ENCODE measurements at places on chromosomes 6 and 20.

GRCh38 chr6:165689699-165690098 is 26.7 kb upstream of the PDE10A start:
- DNase-seq, result no peak

- DNase-seq, result no peak
These were observed 462.4 kb upstream of the NRSN1 start for GRCh38 chr6:23663652-23664051.

DNA sequence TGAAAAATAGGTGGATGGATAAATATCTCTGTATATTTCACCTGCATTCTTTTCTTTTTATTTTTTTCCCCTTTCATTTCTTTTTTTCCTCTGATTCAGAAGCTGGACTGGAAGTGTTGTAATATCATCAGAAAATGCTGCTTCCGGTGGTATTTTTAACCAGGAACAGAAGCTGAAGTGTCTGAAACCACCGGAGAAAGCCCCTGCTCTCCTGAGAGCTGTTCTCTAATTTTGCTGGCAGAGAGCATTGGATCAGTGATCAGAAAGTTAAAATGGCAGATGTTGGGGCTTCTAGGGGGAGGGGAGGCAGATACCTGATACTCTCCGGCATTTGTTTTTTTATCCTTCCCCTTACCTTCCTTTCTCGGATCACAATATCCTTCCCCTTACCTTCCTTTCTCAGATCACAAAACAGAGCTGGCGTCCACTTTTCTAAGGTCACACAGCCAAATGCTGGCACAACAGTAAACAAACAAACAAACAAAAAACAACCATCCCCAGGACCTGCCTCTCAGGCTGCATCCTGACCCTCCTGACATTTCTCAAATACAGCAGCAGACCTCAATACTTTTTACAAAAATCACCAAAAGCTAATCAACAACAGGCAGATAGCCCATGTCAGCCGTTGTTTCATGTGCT is 143.2 kb upstream of the ZNF217 start:
- DNase-seq, result no peak

DNA sequence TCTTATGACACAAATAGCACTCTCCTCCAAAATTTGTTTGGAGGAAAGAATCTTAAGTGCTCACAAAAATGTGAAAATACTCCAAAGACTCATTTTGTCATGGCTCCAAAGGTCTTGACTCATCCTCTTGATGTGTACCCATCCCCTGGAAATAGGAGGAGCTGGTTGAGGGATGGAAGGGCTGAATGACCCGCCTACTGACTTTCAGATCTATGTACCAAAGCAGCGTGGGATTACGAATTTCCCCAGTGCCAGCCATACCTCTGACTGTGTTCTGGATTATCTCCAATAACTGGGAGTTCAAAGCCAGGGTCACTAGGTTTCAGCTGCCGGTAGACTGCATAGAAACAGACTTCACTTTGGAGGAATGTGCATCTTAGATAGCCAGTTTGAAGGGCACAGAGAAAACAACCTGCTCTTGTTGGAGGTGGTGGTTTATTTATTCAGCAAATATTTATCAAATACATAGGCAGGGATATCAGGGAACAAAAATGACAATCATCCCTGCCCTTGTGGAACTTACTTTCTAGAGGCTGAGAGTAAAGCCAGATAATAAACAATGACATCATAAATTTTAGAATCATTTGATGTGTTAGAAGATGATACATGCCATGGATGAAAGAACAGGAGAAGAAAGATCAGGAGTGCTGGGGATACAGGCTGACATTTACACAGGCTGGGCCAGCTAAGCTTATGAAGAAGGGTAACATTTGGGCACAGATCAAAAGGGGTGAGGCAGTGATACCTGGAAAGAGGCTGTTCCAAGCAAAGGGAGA is 246.6 kb downstream of the TBXT start:
- DNase-seq, result no peak

GRCh38 chr6:21767891-21768648 is 174.5 kb downstream of the SOX4 start:
- no peak for DNase-seq

DNA sequence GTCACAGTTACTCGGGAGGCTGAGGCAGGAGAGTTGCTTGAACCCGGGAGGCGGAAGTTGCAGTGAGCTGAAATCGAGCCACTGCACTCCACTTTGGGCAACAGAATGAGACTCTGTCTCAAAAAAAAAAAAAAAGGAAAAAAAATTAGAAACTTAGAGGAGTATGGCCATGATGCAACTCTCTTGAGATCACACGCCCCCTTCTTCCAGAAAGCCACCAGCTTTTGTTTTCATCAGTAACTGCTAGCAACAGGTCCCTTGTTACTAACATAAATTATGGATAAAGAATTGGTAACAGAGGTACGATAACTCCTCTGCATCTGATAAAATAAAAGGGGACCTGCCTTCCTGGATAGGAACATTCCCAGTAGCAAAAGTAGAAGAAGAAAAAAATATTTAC is 308.2 kb downstream of the CD83 start:
- no peak for DNase-seq

GRCh38 chr6:154932515-154933027 is 62.5 kb upstream of the TIAM2 start:
- DNase-seq, result no peak

- no peak for DNase-seq
These were observed 38.8 kb downstream of the WASF1 start for GRCh38 chr6:110140650-110141049.

DNA sequence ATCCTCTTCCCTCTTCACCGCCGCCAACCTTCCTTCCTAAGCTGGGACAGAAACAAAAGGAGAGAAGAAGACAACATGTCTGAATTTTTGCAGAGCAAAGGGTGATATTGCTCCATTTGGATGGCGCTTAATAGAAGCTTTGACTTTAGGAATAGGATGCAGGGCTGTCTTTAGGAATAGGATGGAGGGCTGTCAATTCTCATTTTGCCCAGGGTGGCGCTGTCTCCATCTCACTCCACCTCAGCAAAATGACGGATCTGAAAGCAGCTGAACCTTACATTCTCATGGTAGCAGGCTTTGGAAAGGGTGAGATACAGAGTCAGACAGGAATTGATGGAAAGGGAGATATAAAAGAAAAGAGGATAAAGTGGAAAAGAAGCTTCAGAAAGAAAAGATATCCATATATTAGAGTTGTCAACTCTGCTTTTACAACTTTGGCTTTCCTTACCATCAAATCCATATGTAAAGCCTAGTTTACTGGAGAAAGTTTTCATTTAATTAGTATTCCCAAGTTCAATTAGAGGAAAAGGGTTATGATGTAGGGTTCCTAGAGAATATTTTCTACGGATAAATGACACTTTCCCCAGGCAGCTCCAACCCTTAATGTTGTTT is 2.4 kb downstream of the MTCL3 start:
- DNase-seq, result peak; percentile 53

- DNase-seq, result no peak
These were observed 182.3 kb upstream of the RAB32 start for GRCh38 chr6:146361128-146361924.

DNA sequence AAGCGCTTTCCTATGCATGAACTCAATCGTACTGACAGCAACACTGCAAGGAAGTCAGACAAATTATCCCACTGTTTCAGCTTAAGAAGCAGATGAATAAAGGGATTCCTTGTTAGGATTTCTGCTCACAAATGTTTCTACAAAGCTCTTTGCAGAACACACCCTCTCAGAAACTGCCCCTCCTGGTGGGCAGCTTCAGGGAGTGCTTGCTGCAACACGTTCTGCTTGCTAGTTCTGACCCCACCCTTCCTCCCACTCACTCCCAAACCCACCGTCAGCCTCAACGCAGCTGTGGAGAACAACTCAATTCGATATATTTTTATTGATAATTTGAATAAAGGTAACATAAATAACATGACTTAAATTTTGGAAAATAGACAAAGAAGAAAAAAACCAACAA is 250.8 kb upstream of the PRDM1 start:
- no peak for DNase-seq

- DNase-seq, result no peak
These were observed 84.4 kb downstream of the BACH2 start for GRCh38 chr6:90212274-90212673.

GRCh38 chr20:20012541-20012940 is 4.6 kb upstream of the NAA20 start:
- no peak for DNase-seq

- DNase-seq, result no peak
These were observed 56.6 kb downstream of the PCMT1 start for GRCh38 chr6:149806127-149806526.

DNA sequence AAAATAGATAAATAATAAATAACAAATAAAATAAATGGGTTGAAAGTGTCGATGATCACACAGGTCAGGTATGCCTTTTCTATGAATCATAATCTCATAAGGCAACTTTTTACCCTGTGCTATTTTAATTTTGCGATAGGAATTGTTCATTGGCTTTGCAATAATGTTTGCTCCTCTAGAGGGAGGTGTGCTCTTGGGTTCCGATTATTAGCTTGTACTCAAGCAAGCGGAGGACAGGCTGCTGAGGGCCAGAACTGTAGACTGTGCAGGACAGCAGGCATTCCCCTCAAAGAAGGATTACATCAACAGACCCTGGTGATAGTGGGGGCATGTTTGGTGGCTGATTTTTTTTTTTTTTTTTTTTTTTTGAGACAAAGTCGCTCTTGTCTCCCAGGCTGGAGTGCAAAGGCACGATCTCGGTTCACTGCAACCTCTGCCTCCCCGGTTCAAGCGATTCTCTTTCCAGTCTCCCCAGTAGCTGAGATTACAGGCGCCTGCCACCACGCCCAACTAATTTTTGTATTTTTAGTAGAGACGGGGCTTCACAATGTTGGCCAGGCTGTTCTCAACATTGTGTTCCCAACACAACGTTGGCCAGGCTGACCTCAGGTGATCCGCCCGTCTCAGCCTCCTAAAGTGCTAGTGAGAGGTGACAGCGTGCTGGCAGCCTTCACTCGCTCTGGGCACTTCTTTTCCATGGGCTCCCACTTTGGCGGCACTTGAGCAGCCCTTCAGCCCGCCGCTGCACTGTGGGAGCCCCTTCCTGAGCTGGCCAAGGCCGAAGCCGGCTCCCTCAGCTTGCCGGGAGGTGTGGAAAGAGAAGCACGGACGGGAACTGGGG is 35.6 kb downstream of the RIOK1 start:
- DNase-seq, result no peak

- DNase-seq, result no peak
These were observed 83.0 kb downstream of the SCAF8 start for GRCh38 chr6:154815938-154816820.

DNA sequence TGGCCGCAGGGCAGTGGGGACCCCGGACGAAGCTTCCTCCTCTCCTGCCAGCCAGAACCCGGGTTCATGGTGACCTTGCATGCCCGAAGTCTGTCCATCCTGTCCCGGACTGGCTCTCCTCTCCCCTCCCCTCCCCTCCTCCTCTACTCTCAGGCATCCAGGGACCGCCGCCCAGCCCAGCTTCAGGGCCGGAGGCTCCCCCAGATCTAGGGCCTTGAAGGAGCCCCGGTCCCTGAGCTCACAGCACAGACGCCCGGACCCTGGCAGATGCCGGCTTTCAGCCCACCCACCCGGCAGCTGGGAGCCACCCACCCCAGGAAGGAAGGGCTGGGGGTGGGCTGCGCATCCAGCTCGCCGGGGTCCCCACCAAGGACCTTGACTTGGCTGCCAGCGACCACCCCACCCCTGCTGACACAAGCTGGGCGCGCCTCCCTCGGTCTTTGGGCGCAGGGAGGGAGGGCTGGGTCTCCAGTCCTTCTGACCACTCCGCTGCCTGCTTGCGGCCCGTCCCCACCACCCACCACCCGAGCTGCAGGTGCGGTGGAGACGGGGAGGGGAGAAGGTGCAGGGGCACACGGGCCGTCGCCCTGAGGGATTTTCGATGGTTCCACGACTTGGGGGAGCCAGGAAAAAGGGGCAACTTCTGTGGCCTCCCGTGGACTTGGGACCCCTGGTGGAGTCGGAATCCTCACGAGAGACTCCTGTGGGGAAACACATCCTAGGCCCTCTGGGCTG is 5.8 kb upstream of the ABHD16B start:
- DNase-seq, result no peak

GRCh38 chr6:131135244-131136020 is at the start of gene AKAP7:
AKAP7 (plus strand) TSS chr6:131135467; CDS start chr6:131135764, 297 bp downstream.
- DNase-seq, result peak; percentile 58

DNA sequence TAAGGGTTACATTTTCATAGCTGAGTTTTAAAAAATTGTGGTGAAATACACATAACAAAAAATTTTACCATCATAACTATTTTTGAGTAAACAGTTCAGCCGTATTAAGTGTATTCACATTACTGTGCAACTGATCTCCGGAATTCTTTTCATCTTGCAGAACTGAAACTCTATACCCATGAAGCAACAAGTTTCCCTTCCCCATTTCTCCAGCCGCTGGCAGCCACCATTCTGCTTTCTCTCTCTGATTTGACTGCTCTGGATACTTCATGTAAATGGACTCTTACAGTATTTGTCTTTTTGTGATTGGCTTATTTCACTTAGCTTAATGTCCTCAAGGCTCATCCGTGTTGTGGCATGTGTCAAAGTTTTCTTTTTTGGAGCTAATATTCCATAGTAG is 341.6 kb downstream of the QKI start:
- DNase-seq, result no peak

- peak; percentile 70 for DNase-seq
These were observed 114.7 kb upstream of the BACH2 start for GRCh38 chr6:90411292-90411781.

DNA sequence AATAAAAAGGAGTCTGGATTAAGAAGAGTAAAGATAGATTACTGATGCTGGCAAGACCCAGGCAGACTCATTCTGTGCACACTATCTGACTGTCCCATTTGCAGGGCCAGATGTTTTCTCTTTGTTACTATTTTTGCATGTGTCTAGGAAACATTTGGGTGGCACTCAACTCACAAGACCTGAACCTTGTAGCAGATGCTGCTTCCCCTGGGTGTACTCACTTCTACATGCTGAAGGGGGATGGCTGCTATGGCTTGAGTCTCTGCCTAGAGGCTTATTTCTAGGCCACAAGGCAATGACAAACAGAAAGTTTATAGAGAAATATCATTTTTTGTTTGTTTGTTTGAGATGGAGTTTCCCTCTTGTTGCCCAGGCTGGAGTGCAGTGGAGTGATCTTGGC is 351.4 kb downstream of the FOXA2 start:
- no peak for DNase-seq

DNA sequence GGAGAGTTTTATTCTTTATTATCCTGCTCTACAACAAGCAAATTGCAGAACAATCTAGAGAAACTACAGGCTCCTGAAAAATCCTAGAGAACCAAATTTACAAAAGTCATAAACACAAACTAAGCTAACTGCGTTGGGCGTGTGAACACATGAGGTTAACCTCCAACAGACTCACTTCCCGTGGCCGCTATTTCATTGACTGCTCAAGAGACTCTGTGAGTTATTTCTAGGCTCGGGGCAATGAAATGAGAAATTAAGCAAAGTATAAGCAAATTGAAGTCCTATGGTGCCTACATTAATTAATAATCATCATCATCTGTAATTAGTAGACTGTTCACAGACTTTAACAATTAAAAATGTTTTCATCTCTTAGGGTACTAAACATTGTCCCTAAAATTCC is 100.0 kb downstream of the MBOAT1 start:
- DNase-seq, result no peak

DNA sequence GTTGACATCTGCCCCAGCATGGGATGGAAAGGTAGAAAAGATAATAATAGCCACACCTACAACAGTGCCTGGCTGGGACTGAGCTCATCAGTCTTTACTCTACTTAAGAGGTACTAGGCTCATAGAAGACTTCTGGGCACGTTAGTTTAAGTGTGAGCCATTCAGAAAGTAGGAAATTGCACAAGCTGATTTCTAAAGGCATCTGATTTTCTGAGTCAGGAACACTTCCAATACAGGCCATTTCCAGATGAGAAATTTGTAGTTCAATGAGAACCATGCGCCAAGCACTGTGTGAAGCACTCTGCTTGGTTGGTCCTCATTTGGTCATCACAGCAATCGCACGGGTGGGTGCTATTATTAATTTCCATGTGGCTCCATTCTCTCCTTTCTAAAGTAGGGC is 42.3 kb downstream of the MOCS1 start:
- DNase-seq, result no peak

All from stimulated activated CD4-positive, alpha-beta T cell treated with anti-CD3 and anti-CD28 coated beads, Interleukin-2, amount 100 ng/mL, for 24 hours (primary cell).